ENCODE measurements at places on chromosomes 12 and 14.

DNA sequence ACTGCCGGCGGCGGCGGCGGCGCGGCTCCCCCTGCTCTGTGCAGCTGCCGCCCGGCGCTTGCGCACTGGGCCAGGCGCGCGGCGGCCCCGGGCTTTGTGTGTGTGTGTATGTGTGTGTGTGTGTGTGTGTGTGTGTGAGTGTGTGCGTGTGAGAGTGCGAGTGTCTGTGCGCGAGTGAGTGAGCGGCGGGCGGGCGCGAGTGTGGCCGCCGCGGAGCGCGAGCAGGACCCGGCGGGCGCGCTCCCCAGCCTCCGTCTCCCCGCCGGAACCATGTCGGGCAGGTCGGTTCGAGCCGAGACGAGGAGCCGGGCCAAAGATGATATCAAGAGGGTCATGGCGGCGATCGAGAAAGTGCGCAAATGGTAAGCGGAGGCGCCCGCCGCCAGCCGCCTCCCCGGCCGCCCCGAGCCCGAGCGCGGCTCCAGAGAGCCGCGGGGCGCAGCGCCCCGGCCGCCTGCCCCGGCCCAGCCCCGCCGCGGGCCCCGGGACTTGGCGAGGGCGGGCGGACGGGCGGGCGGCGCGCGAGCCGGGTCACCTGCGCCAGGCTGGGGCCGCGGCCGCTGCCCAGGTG, at the start of gene BCL7A:
BCL7A (plus strand) TSS at position 63 of the 571 bp plus-strand sequence; CDS start at position 271, 208 bp downstream.
- DNase-seq: no peak

DNA sequence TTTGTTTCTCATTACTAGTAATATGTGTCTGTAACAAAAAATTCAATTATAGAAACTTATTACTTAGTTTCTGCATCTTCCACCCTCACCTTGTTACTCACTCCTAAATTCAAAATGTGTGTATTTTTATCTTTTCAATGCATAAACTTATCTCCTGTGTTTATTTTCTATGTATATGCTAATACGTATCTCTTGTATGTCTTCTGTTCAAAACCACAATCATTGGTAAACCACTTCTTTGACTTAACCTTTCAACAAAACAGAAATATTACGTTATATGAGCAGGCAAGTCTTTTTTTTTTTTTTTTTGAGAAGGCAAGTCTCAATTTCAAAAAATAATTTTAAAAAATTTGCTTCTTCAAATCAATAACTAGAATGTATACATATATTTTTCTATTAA, 39.2 kb upstream of the RPH3A start:
- no peak for DNase-seq

GRCh38 chr12:6688543-6688998, 604 bp downstream of the ZNF384 start:
- no peak for DNase-seq

- no peak for DNase-seq
Observed at GRCh38 chr14:85416771-85417170, 113.2 kb upstream of the FLRT2 start.

Data from vagina (tissue), 2 donors.